ENCODE measurements at places on chromosomes 5 and 9. TPM values are rescaled to one million over a fixed set of nuclear protein-coding genes. Genes with fewer than 3 reads are reported as not detected.

- DNase-seq, result no peak
Observed at GRCh38 chr5:142922223-142922952, 152.2 kb downstream of the ARHGAP26 start.

The CCDC192 gene
- total RNA-seq, result not detected

GRCh38 chr9:120925535-120926396 lies 830 bp downstream of the TRAF1 start:
- peak; percentile 83 for DNase-seq

The LHFPL2 gene
- total RNA-seq, result 33.1 TPM

- DNase-seq, result no peak
Observed at GRCh38 chr5:154418344-154418820, 27.4 kb upstream of the SAP30L start.
